T-helper 2 cell treated with Interferon-gamma antibody and Interleukin-4, amounts not matched to agents 5 μg/mL and 100 μg/mL, for 36 hours (primary cell): ENCODE measurements at places on chromosomes 1 and 21.
A peak's percentile ranks its signal among the peaks of the same experiment; 100 is the strongest.

DNA sequence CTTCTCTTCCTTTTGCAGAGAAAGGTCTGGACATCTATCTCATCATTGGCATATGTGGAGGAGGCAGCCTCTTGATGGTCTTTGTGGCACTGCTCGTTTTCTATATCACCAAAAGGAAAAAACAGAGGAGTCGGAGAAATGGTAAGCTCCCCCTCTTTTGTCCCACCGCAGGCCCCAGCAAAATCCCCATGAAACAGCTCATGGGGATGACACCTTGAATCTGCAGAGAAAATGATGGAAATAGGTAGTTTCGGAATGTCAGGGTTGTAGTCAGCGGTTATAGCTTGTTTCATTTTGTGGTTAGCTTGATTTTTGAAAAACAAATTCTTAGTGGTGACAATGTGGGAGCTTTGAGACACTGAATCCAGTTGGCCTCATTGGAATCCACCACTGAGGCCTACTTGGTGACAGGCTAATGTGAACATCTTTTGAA, 10.3 kb downstream of the CD2 start:
- peak; percentile 83 for DNase-seq

DNA sequence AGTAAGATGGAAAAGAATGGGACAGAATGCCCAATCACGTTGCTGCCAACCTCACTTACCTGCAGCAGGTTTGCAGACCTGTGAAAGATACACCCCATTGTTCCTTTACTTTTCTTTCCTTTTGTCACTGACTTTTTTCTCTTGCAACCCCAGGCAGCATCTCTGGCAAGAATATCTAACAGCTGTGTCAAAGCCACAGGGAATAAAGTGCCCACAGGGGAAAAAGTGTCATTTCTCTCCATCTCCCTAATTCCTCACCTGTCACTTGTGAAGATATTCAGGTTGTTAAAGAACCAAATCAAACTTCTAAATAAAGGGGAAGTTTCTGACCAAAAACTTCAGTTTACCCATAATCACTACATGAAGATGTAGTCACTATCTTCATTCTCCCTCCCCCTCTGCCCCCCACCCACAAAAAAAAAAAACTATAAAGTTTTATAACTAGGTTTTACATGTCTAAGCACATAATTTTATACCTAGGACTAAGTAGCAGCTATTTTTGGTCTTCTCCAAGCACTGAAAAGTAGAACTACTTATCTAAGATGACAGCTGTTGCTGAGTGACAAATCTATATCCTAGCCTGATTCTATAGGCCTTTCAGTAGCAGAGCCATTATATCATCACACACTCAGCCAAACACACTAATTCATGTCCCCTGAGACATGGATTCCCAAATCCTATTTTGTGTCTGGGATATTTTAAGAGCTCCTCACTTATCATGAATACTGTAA, 54.9 kb downstream of the TBX15 start:
- DNase-seq, result no peak

DNA sequence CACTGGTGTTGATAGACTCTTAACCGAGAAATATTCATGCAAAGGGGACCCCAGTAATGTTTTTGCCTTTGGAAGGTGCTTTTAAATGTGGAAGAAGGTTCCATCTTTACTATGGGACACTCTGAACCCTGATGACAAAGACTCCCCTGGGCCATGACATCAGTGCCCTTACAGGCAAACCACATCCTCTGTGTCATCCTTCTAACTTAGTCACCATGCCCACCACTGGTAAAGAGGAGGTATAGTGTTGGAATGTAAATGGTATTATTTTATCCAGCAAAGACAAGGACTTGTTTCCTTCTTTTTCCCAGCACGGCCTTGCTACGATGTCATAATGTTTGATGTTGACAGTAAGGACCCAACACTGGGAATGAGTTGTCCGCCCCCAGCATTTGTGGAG, 12.6 kb downstream of the METTL13 start:
- DNase-seq, result peak; percentile 71

DNA sequence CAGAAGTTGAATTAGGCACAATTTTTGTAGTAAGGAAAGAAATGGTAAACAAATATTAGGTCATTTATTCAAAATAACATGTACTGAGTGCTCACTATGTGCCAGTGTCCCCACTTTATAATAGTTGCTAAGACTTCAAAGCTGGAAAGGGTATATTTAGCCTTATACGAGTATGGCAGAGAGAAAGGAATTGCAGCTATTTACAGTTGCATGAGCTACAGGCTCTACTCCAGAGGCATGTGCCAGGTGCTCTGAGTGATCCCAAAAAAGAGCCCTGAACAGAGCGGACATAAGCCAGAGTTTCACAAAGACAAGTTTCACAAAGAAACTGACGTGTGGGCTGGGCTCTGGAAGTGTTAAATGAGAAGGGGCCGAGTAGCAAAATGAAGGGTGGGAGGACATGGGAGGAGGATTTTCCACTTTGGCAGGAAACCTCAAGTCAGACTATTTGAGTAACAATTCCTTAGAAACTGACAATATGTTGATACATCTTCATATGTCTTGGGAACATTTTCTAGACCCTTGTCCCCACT, 40.9 kb downstream of the FASLG start:
- DNase-seq, result peak; percentile 30

DNA sequence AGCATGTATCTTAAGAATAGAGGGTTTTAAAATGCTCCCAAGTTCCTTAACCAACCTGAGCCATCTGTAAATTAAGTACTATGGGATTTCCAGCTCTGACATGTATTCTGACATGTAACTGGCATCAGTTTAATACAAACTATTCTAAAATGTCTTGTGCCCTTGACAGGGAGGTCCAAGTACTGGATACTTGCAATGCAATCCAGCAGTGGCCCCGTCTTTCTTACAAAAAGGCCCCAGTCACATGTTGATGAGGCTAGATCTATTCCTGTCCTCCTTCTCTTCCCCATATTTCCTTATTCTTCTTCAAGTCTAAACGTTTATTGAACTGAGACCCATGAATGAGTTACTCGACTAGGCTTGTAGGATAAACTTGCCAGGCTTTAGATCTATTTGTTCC, 46.4 kb downstream of the MRPL39 start:
- DNase-seq, result no peak

GRCh38 chr1:161335796-161336195, 21.6 kb downstream of the SDHC start:
- no peak for DNase-seq

DNA sequence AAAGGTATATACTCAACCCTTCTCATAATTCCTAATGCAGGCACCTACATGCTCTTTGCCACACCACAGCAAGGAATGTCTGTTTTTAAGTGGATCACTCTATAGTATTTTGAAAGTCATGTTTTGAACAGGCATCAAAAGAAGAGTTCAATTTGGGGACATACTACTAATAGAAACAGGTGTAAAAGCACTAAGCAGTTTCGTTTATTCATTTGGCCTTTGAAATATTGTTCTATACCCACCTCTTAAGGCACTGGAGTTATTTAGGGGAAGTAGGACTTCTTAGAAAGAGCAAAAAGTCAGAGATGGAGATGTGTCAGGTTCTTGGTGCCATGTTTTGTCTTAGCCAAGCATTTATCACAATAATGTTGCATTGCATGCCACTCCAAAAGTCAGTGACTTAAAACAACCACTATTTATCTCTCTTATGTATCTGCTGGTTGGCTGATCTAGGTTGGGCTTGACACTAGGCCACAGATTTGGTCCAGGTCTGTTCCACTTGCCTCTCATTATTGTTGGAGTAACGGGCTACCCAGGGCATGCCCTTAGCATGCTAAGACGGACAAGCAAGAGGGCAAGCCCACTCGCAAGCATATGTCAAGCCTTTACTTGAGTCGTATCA, 107.5 kb downstream of the RGL1 start:
- no peak for DNase-seq

DNA sequence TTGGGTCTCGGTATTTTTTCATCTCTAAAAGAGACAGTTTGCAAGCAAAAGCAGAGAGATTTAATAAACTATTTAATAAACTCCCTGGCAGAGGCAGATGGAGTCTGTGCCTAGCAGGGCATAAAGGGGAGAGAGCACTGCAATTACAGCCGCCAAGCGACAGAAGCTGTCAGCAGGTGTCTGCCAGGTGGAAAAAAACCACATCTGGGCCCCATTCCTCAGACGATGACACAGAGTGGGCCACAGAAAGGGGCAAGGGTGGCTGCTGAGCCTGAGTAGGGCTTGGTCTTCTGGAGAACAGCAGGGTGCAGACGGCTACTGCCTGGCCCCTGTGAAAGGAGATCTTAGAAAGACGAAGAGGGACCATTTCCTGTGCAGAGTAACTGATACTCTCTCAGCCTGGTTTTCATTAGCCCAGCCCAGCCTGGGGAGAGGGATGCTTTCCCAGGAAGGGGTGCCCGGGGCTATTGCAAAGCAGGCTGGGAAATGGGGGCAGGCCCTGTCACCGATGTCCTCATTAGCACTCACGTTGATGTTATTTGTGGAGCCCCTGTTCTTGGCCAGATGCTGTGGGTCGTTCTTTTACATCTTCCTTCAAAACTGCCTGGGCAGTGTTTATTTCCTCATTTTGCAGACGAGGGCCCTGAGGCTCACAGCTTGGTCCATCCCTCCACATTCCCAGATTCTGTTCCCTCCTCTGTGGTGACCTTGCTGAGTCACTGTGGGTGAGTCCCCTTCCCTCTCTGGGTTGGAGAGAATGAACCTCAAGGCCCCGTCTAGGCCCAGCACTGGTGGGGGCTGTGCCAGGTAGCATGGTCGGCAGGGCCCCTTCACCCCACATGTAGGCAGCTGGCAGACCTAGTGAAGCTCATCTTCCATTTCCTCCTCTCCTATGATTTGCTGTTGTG, 472.7 kb downstream of the PTPRU start:
- DNase-seq, result no peak

DNA sequence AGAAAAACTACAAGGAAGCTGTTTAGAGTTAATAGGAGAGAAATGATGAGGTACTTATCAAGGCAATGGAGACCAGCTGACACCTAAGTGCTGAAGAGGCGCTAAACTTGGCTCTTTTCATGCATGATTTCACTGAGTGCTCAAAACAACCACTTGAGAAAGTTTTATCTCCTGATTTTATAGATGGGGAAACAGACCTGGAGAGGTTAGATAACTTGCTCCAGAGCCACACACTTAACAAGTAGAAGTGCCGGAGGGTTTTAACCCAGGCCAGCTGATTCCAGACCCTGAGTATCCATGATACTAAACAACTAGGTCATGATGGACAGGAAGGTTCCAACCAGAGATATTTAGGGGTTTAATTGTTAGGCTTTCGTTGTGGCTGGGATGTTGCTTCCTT, 25.9 kb downstream of the UBE2U start:
- no peak for DNase-seq

GRCh38 chr1:165485716-165486115, 40.8 kb upstream of the RXRG start:
- DNase-seq, result no peak

- no peak for DNase-seq
Measured at GRCh38 chr1:109629372-109630030, 9.9 kb downstream of the AMPD2 start.

- DNase-seq, result no peak
Measured at GRCh38 chr1:29282135-29282923, 46.0 kb downstream of the PTPRU start.

DNA sequence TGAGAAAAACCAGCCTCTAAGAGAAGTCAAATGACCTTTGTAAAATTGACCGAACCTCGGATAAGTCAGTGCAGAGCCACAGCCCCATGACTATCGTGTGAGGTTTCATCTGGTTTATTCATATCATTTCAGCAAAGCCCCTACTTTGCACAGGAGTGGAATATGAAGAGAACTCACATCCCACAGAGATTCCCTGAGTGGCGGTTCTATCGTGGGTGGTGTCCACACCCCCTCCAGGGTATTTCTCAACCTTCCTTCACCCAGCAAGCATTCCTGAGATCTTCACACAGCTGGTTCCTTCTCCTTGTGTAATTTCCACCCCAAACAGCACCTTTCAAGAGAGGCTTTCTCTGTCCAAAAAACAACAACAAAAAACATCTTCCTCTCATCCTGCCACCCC, 47.5 kb downstream of the EVA1C start:
- no peak for DNase-seq

DNA sequence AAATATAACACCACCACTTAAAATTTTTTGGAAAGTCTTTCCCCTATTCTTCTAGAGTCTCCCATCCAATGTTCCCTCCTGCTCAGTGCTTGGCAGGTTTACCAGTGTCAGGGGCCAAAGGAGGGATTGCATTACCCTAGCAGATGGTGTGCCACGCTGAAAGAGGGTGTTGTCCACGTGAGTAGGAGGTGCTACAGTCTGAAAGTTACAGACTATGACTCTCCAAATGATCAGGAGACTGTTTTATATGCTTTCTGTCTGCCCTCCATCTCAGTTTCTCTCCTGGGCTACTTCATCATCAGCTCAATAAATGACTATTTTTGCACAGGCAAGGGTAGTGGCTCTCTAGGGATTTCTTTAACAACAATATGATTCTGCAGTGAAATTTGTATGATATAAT, 31.3 kb upstream of the ANGPTL7 start:
- DNase-seq, result no peak
